Esophagus muscularis mucosa (tissue), 4 donors: ENCODE measurements at places on chromosomes 5 and 9. TPM values are rescaled to one million over a fixed set of nuclear protein-coding genes. Genes with fewer than 3 reads are reported as not detected.

NACC2 gene
- total RNA-seq: 192 TPM

OLFM1 gene
- 39.9 TPM for total RNA-seq

TICAM2 gene
- 3.0 TPM for total RNA-seq

PCDHB3 gene
- 1.1 TPM for total RNA-seq

THBS4 gene
- total RNA-seq: 119 TPM

WWC1 gene
- 3.0 TPM for total RNA-seq

GRCh38 chr9:122329597-122329996 is 41.2 kb upstream of the PTGS1 start:
- H3K4me3 ChIP-seq: no peak overlapping the region
- H3K4me1 ChIP-seq: peaks cover 14% of the 10 kb centered on the region
- no peaks in the 10 kb centered on the region for H3K27me3 ChIP-seq
- no peak for DNase-seq
- H3K27ac ChIP-seq: no peak overlapping the region

DNA sequence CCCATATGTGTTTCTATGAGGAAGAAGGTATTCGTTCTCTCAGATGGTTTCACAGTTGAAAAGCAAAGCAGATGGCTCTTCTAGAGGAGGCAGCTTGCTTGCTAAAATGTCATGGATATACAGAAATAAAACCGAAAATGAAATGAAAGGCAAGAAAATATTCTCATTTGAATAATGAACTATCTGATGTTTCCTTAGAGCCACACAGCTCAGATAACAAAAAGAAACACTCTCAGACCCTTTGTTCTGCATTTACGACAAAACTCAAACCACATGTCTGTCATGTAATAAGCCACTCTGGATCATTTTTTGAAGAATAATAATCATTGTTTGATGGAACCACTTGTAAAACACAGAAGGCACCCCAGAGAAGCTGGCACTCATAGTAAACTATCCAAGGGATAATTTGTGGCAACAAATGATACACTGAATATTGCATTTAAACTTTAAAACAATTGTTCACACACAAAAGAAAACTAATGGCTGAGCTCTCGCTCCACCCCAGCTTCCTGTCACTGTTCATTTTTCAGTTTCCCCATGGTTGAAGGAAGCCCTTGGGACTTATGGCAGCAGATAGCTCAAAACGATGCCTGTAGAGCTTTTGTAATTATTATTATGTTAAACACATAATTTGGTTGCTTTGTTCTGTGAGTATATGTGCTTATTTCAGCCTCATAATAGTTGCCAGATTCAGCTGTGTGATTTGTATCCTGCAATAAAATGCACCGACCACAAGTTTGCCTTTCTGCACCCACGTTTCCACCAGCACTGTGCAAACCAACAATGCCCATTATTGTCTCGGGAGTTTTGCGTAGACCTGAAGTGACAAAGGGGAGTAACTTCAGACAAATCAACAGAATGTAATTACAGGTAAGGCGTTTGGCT is 256.0 kb downstream of the TMEM167A start:
- no peak overlapping the region for H3K27ac ChIP-seq
- no peak overlapping the region for H3K4me3 ChIP-seq
- DNase-seq: no peak
- H3K27me3 ChIP-seq: no peaks in the 10 kb centered on the region

DNA sequence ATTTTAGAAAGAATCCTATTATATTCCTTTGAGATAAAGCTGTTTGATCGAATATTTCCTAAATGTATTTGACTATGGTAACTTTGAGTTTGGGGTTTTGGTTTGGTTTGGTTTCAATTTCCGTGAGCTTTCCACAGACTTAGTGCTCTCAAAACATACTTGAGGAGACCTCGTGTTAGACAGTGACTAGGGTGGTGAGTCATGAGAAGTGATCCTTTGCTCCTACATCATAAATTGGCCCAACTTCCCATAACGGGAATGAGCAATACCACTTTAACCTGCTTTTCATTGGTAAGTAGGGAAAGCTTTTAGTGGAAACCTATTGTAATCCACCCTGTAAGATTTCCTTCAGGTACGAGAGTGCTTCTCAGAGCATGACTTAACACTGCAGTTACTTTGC is 3.8 kb upstream of the RASEF start:
- DNase-seq: no peak
- no peak overlapping the region for H3K4me3 ChIP-seq
- H3K36me3 ChIP-seq: no peaks in the 10 kb centered on the region
- H3K27me3 ChIP-seq: peaks cover 14% of the 10 kb centered on the region

- H3K4me1 ChIP-seq: peaks cover 10% of the 10 kb centered on the region
- no peaks in the 10 kb centered on the region for H3K36me3 ChIP-seq
- no peak overlapping the region for H3K4me3 ChIP-seq
- DNase-seq: no peak
- no peak overlapping the region for H3K27ac ChIP-seq
Measured at GRCh38 chr5:158373608-158374395, 514.9 kb upstream of the CLINT1 start.

DNA sequence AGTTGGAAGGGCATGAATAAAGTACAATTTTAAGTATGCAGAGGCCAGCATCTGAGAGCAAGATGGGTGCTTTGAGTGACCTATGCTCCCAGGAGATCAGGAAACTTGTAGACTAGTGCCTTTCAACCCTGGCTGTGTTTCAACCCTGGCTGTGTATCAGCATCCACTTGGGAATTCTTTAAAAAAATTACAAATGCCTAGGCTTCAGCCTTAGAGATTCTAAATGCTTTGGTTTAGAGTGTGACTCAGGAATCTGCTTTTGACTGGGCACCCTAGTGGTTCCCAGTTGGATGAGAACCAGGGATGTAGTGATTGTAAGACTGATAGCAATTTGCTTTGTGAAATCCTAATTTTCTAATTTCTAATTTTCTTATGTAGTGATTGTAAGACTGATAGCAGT is 65.6 kb downstream of the RALGPS1 start:
- no peaks in the 10 kb centered on the region for H3K36me3 ChIP-seq
- H3K27me3 ChIP-seq: no peaks in the 10 kb centered on the region
- H3K27ac ChIP-seq: no peak overlapping the region
- no peaks in the 10 kb centered on the region for H3K4me1 ChIP-seq
- H3K4me3 ChIP-seq: no peak overlapping the region
- DNase-seq: no peak

- H3K4me3 ChIP-seq: no peak overlapping the region
- no peaks in the 10 kb centered on the region for H3K36me3 ChIP-seq
- no peaks in the 10 kb centered on the region for H3K27me3 ChIP-seq
- no peaks in the 10 kb centered on the region for H3K4me1 ChIP-seq
Measured at GRCh38 chr9:22739712-22740111, 293.1 kb downstream of the DMRTA1 start.

DNA sequence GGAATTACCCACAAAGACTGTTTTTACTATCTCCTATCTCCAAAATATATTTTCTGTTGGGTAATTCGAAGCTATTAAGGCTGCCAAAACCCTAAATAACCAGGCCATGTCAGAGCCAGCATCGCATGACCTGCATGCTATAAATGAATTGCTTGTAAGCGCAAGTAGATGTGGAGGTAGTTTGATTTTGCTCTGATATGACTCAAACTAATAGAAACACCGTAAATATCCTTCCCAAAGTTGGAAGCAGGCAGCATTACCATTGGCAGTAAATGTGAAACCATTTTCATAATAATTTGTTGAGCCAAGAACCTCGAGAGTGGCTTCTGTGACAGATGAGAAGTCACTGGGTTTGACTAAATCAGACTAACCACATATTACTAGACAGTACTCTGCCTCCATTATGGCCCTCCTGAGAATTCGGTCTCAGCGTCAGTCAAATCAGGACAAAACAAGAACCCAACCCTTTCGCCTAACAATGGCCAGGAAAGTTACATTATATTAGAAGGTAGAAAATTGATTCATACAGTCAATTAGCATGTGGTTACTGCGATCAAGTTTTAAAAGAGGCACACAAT is 289.8 kb downstream of the SPOCK1 start:
- H3K27ac ChIP-seq: no peak overlapping the region
- H3K36me3 ChIP-seq: no peaks in the 10 kb centered on the region
- H3K27me3 ChIP-seq: no peaks in the 10 kb centered on the region
- H3K4me3 ChIP-seq: no peak overlapping the region

DNA sequence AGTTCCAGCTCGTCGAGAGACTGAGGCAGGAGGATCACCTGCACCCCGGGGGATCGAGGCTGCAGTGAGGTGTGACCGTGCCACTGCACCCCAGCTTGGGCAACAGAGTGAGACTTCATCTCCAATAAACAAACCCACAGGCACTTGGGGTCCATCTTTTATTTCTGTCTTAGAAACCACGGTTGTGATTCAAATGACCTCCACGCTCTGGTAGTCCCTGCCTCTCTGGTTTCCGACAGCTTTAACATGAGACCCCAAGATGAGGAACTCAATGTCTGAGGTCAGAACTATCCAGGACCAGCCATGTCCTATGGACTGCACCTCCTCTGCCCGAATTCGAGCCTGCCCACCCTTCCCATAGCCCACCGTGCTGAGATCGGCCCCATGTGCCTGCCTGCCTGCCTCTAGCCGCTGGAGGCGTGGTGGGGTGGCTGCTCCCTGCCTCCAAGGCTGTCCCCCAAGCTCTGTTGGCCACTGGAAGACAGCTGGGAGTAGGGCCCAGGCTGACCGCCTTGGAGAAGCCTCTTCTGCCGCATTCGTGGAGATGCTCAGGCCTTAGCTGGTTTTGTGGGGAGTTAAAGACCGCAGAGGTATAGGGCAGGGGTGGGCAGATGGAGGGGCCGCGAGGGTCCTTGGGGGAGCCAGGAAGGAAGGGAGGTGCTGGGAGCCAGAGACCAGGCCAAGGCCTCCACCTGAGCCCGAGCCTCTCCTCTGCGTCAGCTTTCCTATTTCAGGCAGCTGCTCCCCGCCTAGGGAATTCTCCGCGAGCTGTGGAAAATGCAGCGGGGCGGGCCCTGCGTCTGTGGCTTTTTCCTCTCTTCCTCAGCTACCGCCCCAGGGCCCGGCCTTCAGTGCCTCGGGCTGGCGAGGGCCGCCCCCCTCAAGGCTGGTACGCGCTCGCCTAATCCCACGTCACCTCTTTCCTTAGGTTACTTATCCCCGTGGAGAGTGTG is 6.9 kb upstream of the WDR5 start:
- H3K4me1 ChIP-seq: peaks cover 20% of the 10 kb centered on the region
- H3K36me3 ChIP-seq: no peaks in the 10 kb centered on the region
- H3K27ac ChIP-seq: peak overlapping the region; percentile 65

GRCh38 chr5:43616535-43616934 is 13.6 kb downstream of the NNT start:
- no peak for DNase-seq
- no peaks in the 10 kb centered on the region for H3K4me1 ChIP-seq
- peaks cover 23% of the 10 kb centered on the region for H3K36me3 ChIP-seq
- no peak overlapping the region for H3K27ac ChIP-seq
- H3K27me3 ChIP-seq: no peaks in the 10 kb centered on the region

GRCh38 chr9:112005939-112006338 is 109.3 kb downstream of the UGCG start:
- no peak overlapping the region for H3K27ac ChIP-seq
- DNase-seq: no peak
- H3K27me3 ChIP-seq: no peaks in the 10 kb centered on the region
- no peaks in the 10 kb centered on the region for H3K4me1 ChIP-seq
- no peaks in the 10 kb centered on the region for H3K36me3 ChIP-seq

DNA sequence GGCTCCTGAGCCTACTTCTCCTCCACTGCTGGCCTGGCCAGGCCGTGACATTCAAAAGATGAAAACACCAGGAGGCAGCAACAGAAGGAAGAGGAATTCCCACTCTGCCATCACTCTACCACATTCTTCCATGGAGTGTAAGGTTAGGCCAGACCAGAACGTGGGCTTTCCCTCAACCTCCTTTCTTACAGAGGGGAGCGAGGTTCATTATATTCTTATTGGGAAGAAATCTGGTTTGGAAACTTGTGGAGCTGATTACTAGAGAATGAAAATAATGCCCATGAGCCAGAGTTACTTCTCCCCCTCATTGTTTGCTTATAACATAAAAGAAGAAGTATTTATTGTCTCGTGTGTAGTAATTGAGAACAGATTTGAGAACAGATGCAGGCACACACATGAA is 136.3 kb upstream of the BASP1 start:
- no peak overlapping the region for H3K27ac ChIP-seq
- DNase-seq: no peak
- H3K36me3 ChIP-seq: no peaks in the 10 kb centered on the region
- H3K27me3 ChIP-seq: no peaks in the 10 kb centered on the region
- no peak overlapping the region for H3K4me3 ChIP-seq
- no peaks in the 10 kb centered on the region for H3K4me1 ChIP-seq

DNA sequence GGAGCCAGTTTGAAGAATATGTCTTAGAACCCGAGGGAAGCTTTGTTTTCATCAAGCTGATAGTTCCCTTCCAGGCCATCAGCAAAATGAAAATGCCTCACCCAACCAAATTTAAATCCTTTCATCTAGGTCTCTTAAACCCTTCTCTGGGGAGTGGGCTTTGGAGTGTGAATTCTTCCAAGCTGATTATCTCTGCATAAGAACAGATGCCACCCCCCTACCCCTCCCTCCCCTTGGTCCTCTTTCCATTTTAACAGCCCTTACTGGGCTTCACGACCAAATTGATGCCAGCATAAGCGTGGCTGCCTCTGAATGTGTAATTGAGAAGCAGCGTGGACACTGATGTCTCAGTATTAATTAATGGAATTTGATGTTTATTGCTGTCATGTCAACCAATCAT is 509.7 kb upstream of the CLINT1 start:
- no peak overlapping the region for H3K27ac ChIP-seq
- no peak overlapping the region for H3K4me3 ChIP-seq
- H3K27me3 ChIP-seq: no peaks in the 10 kb centered on the region
- no peaks in the 10 kb centered on the region for H3K36me3 ChIP-seq
- no peaks in the 10 kb centered on the region for H3K4me1 ChIP-seq

DNA sequence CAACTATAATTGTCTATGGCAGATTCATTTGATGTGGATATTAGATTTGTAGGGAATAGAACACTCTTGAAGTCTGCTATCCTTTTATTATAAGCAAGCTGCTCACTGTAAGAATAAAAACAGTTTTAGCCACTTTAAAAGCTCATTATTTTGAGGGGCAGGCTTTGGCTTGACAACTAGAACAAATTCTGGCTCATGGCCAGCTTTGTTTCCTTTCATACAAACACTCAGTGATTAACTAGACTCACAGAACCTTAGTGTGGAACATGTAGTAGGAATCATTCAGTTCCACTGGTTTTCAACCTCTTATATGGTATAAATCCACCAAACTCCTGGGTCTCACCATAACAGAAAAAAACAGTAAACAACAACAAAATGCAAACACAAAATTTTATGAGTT is 27.4 kb upstream of the CEP120 start:
- no peak for DNase-seq
- no peak overlapping the region for H3K27ac ChIP-seq
- H3K27me3 ChIP-seq: no peaks in the 10 kb centered on the region
- H3K36me3 ChIP-seq: no peaks in the 10 kb centered on the region

- H3K27me3 ChIP-seq: no peaks in the 10 kb centered on the region
- H3K4me3 ChIP-seq: no peak overlapping the region
- H3K36me3 ChIP-seq: no peaks in the 10 kb centered on the region
- no peak overlapping the region for H3K27ac ChIP-seq
Measured at GRCh38 chr9:109476642-109477257, 21.4 kb downstream of the PTPN3 start.

DNA sequence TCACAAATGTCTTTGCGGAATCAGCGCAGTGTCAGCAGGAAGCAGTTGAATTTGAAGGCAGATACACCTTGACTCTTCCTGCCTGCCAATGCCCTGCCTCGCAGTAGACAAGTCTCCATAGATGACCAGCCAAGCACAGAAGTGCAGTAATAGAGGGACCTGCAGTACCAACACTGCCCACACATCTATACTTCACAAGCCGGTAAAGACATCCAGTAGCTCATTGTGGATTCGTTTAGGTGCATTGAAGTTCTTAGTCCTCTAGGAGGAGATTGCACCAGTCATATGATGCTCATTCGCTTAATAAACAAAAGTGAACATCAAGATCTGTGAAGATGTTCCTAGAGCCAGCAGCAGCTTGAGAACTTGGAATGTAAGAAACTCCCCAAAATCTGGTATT is 7.1 kb upstream of the IFNA2 start:
- H3K4me1 ChIP-seq: no peaks in the 10 kb centered on the region
- H3K4me3 ChIP-seq: no peak overlapping the region
- DNase-seq: no peak
